ENCODE measurements at places on chromosomes 1 and 21.

DNA sequence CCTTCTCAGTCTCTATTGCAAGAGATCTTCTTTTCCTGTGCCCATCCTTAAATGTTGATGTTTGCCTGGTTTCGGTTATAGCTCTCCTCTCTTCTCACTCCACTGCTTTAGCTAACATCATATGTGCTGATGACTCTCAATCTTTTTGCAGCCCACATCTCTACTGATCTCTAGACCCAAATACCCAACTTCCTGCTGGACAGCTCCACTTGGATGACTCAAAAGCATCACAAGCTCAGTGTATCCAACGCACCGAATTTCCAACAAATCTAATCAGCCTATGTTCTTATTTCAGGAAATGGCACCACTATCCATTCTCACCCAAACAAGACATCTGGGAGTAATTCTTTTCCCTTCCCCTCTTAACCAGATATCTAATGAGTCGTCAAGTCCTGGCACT, 79.1 kb upstream of the ARTN start:
- no peak for DNase-seq

DNA sequence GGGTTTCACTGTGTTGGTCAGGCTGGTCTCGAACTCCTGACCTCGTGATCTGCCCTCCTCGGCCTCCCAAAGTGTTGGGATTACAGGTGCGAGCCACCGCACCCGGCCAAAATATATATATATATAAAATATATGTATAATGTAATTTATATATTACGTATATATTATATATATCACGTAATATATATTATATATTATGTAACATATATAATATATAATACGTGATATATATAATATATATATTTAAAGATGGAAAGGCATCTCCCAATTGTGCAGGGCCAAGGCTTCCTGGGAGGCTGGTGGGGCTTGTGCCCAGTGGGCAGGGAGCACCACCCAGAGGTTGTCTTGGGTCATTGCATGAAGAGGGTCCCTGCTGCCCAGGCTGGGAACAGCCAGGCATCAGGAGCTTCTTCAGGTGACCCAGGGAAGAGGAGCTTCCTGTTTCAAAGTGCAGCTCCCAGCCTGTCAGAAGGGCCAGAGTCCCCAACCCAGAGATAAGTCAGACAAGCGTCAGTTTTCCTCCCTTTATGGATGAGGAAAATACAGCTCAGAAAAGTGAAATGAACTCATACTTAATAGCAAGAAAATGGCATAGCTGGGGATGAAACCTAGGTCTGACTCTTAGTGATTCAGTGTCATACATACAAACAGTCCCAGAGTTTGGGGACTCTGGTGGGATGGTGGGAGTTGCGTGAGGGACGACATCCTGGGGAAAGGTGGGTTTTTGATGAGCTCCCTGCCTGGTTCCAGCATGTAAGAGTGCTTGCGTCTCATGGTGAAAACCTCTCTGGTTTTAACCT, 12.0 kb downstream of the UBE2Q1 start:
- DNase-seq = peak; percentile 77

DNA sequence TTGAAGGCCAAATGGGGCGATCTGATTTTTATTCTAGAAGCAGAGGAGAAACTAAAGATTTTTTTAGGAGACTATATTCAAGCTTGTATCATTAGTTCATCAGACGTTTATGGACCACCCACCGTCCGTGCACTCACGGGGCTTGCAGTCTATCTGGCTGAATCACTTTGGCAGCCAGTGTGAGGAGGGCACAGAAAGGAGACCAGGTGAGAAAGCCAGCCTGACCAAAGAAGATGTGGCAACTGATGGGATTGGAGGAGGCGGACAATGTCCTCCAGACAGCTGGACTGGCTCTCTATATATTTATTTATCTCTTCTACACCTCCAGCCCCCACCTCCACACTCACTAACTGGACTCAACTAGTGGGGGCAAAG, 822 bp upstream of the ELOVL1 start:
- no peak for DNase-seq

DNA sequence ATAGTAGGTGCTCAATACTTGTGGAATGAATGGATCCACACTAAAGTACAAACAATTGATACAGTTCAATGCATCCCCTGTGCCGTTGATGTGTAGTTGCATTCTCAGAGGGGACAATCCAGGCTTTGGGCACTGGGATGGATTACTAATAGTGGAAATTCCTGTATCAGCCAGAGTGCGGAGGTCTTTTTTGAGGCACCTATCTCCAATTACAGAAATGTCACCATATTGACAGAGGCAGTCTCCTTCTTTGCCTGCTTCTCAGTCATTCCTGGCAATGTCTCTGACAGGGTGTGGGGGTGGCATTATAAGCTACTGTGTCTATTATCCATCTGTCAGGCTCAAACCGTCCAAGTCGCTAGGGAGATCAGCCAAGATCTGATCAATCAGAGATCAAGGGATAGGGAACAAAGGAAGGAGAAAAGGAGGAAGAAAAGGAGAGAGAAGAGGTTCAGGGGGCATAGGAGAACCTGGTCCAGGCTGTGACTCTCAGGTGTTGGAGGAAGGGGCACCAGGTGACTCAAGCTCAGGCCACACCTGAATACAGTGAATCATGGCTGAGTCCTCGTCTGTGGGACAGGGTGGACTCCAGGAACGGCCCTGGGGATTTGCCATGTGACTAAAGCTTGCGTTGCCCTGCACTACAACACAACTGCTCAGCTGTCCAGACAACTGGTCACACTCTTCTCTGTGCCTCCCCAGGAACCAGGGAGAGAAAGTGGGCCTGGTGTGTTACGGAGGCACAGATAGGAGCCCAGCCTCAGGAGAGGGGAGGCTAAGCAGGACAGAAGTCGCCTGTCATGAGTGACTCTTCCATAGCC, 3.4 kb upstream of the LAMB3 start:
- DNase-seq = no peak

DNA sequence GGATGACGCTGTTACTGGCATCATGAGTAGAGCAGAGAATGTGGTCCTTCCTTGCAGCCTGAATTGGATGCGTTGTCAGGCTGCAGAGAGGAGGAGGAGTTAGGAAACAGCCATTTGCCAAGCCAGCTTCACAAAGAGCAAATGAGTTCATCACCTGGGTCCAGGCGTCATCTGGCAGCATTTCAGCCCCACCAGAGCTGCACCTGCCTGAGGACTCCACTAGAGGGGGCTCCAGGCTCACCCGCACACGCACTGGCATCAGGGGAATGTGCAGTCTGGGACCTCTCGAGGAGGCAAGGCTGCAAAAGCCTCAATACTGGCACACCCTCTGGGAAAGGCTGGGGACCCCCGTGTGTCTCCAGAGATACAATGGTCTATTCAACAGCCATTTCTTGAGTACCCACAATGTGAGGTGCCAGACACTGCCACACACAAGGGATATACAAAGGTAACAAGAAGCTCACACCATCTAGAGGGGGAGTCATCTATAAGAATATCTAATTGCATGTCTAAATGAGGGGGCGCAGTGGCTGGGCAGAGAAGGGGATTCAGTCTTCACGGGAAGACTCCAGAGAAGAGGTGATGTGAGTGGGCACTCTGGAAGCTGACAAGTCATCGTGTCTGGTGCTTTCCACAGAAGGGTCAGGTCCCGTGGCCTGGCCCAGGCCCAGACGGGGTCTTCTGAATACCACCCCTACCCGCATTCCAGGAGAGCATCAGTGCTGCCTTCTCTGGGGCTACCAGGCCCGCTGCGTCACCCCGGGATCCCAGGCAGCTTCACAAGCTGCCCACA, 53.5 kb upstream of the CNTN2 start:
- peak; percentile 74 for DNase-seq

- DNase-seq = peak; percentile 88
These were observed 83.9 kb downstream of the ASTN1 start for GRCh38 chr1:177080564-177080963.

DNA sequence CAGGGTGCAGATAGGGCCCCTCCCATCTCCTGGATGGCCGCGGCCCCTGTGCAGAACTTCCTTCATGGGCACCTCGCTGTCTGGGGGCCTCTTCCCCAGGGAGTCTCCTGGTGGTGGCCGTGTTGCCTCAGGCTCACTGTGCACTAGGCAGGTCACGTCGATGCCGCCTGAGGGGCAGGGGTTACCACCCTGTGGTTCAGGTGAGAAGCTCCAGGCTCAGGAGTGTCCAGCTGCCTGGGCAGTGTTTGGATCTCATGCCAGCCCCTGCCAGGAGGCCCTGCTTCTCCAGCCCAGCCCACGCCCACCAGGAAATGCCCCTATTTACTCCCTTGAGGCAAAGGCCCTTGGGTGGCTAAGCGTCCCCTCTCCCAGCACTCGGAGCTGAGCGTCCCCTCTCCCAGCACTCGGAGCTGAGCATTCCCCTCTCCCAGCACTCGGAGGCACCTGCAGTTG, 2.1 kb downstream of the ITGB2 start:
- DNase-seq = no peak

GRCh38 chr1:43648876-43649477, 972 bp upstream of the KDM4A start:
- DNase-seq = no peak

DNA sequence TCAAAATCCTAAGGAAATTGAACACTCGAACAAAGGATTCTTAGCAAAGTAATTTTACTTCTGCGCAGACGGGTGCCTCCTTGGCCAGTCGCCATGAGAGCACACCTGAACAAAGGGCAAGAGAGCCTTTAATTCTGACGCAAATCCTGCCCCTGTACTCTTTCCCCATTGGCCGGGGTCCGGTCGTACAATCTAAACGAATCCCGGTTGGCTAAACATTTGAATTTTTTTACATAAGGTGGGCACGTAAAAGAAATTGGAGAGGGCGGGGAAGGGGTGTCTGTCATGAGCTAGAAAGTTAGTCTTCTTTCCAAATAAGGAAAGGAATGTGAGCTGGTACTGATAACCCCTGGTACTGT, 8.2 kb upstream of the IL22RA1 start:
- DNase-seq = no peak

GRCh38 chr1:100528871-100529270, 9.1 kb upstream of the GPR88 start:
- no peak for DNase-seq

DNA sequence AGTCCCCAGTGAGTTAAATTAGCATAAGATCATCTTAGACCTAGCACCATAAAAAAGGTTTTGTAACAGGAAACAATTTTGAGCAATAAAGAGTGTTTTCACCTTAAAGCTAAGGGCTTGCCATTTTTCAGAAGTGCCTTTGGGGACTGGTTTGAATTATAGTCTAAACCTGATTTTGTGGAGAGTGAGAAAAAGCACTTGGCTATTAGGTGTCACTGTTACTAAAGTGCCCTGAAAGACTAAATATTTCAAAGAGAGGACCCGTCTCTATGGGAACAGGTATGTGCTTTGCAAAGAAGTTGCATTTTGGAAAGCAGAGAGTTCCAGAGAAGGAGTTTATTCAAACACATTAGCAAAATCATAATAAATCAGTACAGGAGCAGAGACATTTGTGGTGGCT, 9.1 kb downstream of the NTNG1 start:
- DNase-seq = peak; percentile 75

- no peak for DNase-seq
These were observed 13.5 kb downstream of the LDLRAP1 start for GRCh38 chr1:25556791-25557476.

- DNase-seq = no peak
These were observed 27.6 kb downstream of the RUNX1 start for GRCh38 chr21:35021546-35021945.

DNA sequence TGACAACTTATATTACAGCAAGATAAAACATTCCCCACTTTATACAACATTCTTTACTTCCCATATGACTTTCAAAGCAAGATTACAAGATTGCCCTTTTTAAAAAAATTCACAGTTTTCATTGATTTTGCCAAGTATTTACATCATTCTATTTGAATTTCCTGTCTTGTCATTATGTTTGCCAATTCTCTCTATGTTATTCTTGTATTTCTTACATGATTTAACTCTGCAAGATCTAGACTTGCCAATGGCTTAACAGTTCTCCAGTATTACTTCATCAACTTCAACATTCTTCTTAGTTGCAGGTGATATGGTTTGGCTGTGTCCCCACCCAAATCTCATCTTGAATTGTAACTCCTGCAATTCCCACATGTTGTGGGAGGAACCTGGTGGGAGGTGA, 31.6 kb downstream of the FMO4 start:
- no peak for DNase-seq

- no peak for DNase-seq
These were observed 328 bp upstream of the KRTAP10-8 start for GRCh38 chr21:44611551-44611950.

DNA sequence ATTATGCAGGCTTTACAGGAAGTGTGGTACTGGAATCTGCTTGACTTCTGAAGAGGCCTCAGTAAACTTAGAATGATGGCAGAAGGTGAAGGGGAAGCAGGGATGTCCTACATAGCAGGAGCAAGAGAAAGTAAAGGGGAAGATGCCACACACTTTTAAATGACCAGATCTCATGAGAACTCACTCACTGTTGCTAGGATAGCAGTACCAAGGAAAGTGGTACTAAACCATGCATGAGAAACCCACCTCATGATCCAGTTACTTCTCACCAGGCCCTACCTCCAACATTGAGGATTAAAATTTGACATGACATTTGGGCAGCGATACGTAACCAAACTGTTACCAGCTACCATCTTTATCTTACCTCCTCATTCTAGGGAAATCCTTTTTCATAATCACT, 9.6 kb downstream of the DHX9 start:
- no peak for DNase-seq

GRCh38 chr21:45138199-45139002, 64.0 kb downstream of the ADARB1 start:
- DNase-seq = peak; percentile 86

- DNase-seq = no peak
These were observed 97.3 kb downstream of the SPSB1 start for GRCh38 chr1:9389968-9390367.

DNA sequence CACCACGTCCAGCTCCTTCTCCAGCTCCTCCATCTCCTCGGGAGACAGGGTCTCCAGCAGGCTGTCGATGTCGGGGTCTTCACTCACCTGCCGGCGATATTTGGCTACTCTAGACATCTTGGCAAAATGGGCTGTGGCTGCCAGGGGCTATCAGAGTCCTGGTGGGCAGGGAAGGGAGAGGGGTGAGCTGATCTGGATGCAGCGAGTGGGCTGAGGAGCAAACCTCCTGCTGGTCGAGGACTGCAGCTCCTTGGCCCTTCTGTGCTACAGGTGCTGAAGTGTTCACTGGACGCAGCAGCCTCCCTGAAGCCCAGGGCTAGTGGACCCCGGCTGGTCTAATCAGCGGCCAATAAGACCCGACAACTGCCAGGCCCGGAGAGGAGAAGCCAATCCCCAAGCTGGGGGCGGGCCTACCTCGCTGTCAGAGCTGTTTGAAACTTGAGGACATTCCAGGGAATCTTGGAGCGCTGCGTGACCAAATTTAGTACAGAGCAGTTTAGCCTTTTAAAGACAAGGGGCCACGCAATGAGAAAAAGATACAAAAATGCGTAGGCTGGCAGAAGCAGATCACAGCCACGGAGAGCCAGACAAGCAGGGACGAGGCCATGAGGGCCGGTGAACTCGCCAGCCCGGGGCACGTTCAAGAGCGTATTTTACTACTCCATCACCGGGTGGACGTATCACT, at the start of gene LMOD1:
TSS of gene LMOD1 (minus strand) at position 325 of the 685 bp plus-strand sequence. CDS start at position 117, 208 bp downstream.
- peak; percentile 73 for DNase-seq

GRCh38 chr1:185733818-185734735, at the start of gene HMCN1:
Gene HMCN1 (plus strand): TSS chr1:185734391. CDS start chr1:185734780, 389 bp downstream.
- DNase-seq = peak; percentile 94
